ENCODE measurements at places on chromosomes 7 and 10. TPM values are rescaled to one million over a fixed set of nuclear protein-coding genes. Genes with fewer than 3 reads are reported as not detected.

- no peak overlapping the region for H3K4me3 ChIP-seq
- peaks cover 25% of the 10 kb centered on the region for H3K27me3 ChIP-seq
- peak; percentile 36 for DNase-seq
Measured at GRCh38 chr10:123926401-123927264, 35.0 kb upstream of the CPXM2 start.

DNA sequence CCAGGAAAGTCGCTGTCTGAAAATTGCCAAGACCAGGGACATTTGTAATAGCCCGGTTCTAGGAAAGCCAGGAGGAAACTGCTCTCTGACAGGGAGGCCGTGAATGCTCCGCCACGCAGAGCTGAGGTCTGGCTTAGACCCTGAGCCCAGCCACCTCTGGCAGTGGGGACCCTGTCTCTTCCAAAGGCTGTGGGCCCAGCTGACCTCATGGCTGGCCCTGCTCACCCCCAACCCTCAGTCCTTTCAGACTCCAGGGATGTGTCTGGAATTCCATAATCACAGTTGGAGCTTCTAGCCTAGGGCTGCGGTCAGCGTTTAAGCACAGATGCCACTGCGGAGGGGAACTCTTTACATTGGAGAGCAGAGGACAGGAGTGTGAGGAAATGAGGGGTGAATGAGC lies 6.6 kb upstream of the VIPR2 start:
- no peak overlapping the region for H3K4me3 ChIP-seq
- no peaks in the 10 kb centered on the region for H3K4me1 ChIP-seq
- DNase-seq = no peak
- H3K27ac ChIP-seq = no peak overlapping the region
- peaks cover 7% of the 10 kb centered on the region for H3K27me3 ChIP-seq

The TRIM50 gene
- not detected for total RNA-seq

The IPMK gene
- 5.6 TPM for total RNA-seq

DNA sequence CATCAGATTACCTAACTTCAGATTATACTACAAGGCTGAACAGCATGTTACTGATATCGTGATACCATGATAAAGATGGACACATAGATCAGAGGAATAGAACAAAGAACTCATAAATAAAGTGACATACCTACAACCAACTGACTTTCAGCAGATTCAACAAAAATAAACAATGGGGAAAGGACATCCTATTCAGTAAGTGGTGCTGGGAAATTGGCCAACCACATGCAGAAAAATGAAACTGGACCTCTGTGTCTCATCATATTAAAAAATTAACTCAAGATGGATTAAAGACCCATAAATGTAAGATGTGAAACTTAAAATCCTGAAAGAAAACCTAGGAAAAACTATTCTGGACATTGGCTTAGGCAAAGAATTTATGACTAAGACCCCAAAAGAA lies 158.6 kb downstream of the ZEB1 start:
- H3K4me1 ChIP-seq = peaks cover 13% of the 10 kb centered on the region
- no peak for DNase-seq
- no peak overlapping the region for H3K4me3 ChIP-seq
- H3K36me3 ChIP-seq = peaks cover 24% of the 10 kb centered on the region

GRCh38 chr10:16440396-16441133 lies 3.8 kb downstream of the PTER start:
- H3K36me3 ChIP-seq = peaks cover 54% of the 10 kb centered on the region
- peaks cover 45% of the 10 kb centered on the region for H3K4me1 ChIP-seq
- H3K27me3 ChIP-seq = no peaks in the 10 kb centered on the region
- peak overlapping the region; percentile 76 for H3K27ac ChIP-seq
- H3K4me3 ChIP-seq = peak overlapping the region; percentile 29

The FXYD4 gene
- total RNA-seq = not detected

- no peaks in the 10 kb centered on the region for H3K27me3 ChIP-seq
- peaks cover 2% of the 10 kb centered on the region for H3K4me1 ChIP-seq
- H3K27ac ChIP-seq = no peak overlapping the region
- peaks cover 6% of the 10 kb centered on the region for H3K36me3 ChIP-seq
- H3K4me3 ChIP-seq = no peak overlapping the region
Measured at GRCh38 chr7:77907281-77907680, 108.7 kb downstream of the PHTF2 start.

The EN2 gene
- total RNA-seq = not detected

GRCh38 chr10:122348935-122349361 lies 25.6 kb upstream of the PLEKHA1 start:
- H3K4me3 ChIP-seq = no peak overlapping the region
- no peak overlapping the region for H3K27ac ChIP-seq
- no peaks in the 10 kb centered on the region for H3K27me3 ChIP-seq
- peaks cover 4% of the 10 kb centered on the region for H3K4me1 ChIP-seq
- no peaks in the 10 kb centered on the region for H3K36me3 ChIP-seq

DNA sequence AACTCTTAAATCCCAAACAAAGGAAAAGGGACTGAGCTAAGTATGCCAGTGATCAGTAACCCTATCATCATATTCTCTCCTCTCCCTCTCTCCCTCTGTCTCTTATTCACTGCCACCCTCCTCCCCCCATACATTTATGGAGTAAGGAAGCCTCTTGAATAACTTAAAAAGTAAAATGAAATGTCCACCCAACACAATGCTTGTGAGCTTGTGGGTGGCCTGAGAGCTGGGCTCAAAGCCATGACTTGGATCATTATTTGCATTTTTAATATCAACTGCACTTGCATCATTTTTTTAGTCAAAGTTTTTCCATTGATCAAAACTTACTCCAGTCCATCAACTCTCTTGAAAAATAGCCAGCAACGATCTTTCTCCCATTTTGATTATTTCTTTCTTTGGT lies 46.8 kb downstream of the FAM107B start:
- no peak overlapping the region for H3K4me3 ChIP-seq
- H3K4me1 ChIP-seq = peaks cover 27% of the 10 kb centered on the region
- no peak for DNase-seq
- no peaks in the 10 kb centered on the region for H3K27me3 ChIP-seq
- no peak overlapping the region for H3K27ac ChIP-seq

DNA sequence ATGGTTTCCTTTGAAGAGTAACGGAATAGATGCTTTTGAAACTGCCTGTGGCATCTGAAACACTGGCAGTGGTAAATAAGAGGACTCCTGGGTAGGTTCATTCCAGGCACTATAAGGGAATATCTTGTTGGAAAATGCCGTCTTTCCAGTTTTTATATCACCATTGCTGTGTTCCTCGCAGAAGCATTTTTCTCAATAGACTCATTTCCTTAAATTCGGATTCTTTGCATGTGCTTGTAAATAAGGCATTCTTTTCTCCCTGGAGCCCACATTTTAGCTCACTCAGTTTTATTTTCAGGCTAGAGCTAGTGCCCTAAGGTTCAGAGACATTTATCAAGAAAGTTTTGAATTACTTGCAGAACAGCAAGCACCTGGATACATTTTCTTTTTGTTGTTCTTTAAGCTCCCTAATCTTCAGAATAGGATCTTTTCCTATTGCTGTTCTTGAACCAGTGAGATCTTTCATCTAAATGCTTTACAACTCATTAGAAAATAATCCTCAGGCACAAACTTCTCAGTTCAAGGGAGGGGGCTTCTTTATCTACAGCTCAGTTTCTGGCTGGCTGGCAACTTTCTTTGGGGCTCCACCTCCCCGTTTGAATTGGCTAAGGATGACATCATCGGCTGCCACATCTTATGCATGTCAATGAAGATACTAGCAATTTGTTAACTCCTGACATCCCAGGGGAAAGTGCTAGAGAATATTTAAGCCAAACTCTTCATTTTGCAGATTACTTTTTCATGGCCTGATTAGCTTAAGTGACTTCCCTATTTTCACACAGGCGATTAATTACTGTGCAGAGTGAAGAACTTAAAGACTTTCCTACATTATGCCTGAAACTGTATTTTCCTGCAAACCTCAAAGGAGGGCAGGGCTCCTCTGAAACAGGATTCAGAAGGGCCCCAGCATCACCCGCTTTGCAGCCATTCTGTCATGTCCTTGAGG lies 133.7 kb upstream of the RSU1 start:
- H3K4me3 ChIP-seq = no peak overlapping the region
- H3K36me3 ChIP-seq = peaks cover 3% of the 10 kb centered on the region
- no peaks in the 10 kb centered on the region for H3K27me3 ChIP-seq

- peak overlapping the region; percentile 80 for H3K27ac ChIP-seq
- H3K4me1 ChIP-seq = peaks cover 23% of the 10 kb centered on the region
- no peak overlapping the region for H3K4me3 ChIP-seq
Measured at GRCh38 chr7:44959433-44959951, 19.3 kb downstream of the MYO1G start.

The SLF2 gene
- 29.3 TPM for total RNA-seq

DNA sequence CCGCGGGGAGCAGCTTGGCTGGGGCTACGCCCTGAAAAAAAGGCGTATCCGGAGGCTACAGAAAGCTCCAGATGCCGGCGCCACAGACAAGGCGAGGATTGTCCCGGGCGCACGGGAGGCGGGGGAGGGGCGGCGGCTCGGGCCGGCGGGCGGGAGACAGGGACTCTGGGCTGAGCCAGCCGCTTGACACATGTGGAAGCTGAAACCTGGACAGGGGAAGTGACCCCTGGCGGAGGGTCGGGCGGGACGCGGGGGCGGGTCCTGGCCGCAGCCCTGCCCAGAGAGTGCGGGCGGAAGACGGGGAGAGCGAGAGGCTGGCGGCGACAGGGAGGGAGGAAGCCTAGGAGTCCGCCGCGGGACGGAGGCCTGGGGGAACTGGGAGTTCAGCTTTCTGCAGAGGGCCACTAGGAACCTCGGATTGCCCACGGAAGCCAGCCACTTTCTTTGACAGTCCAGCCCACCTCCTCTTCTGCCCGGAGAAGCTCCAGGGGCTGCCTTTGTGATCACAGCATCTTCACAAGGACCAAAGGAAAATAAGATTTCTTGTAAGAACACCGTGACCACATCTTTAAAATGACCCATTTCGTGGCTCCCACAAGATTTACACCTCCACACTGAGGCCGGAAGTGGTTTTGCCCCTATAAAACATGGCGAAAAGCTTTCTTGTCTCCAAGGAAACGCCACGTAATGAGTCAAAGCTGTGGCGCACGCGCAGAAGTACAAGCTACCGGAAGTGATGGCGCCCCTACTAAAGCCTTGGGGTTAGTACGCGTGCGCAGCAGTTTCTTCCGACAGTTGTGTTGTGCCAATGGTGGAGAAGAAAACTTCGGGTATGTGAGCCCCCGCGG lies at the start of the genes PLOD3 and ZNHIT1:
TSS of gene PLOD3 (minus strand) at position 194 of the 848 bp plus-strand sequence. CDS start 307 bp downstream, outside the sequence.
TSS of gene ZNHIT1 (plus strand) at position 778 of the 848 bp plus-strand sequence. CDS start at position 809, 31 bp downstream.
- peak within 1 kb of the TSS; percentile 73 for H3K27ac ChIP-seq
- peak within 1 kb of the TSS; percentile 89 for H3K4me3 ChIP-seq
- H3K4me1 ChIP-seq = peaks cover 35% of the 10 kb centered on the region
- H3K27me3 ChIP-seq = no peaks in the 10 kb centered on the region
- H3K36me3 ChIP-seq = peaks cover 4% of the 10 kb centered on the region

DNA sequence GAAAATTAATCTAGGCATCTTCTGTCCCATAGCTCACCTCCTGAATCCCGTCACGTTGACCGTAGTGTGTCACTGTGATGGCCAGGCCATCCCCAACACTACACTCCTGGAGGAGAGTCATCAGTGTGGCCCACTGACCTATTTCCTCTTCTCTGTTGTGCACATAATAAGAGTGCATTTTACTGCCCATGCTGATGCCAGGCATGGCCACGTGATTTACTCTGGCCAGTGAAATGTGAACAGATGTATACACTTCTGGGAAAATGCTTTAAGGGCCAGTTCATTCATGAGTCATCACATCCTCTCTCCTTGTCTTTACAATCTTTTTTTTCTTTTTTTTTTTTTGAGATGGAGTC lies 101.9 kb upstream of the PIP4K2A start:
- H3K4me1 ChIP-seq = peaks cover 11% of the 10 kb centered on the region
- no peak for DNase-seq
- H3K27ac ChIP-seq = no peak overlapping the region
- H3K4me3 ChIP-seq = no peak overlapping the region
- no peaks in the 10 kb centered on the region for H3K27me3 ChIP-seq

- H3K36me3 ChIP-seq = no peaks in the 10 kb centered on the region
- no peak for DNase-seq
- no peak overlapping the region for H3K4me3 ChIP-seq
- H3K27me3 ChIP-seq = peaks cover 67% of the 10 kb centered on the region
Measured at GRCh38 chr7:27213433-27214238, 13.7 kb upstream of the HOXA13 start.

The FBXL13 gene
- total RNA-seq = 0.74 TPM

The TACR2 gene
- total RNA-seq = not detected

The FKBP9 gene
- total RNA-seq = 0.64 TPM

DNA sequence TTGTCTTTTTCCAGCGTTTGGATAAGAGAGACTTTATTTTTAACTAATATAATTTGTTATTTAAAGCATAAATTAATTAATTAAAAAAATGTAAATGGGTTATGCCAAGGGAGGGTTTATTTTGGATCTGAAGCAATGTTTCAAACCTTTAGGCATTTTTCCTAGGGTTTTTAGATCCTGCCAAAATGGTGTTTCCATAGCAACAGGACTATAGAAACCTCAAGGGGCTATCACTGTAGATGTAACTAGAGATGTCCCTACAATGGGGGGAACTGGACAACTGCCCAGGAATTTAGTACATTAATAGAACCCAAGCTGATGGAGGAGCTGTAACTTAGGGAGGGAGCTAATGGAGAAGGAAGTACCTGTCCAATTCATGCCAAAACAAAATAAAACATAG lies 57.3 kb downstream of the SLC39A12 start:
- no peaks in the 10 kb centered on the region for H3K36me3 ChIP-seq
- no peak for DNase-seq
- H3K27me3 ChIP-seq = peaks cover 2% of the 10 kb centered on the region
- no peaks in the 10 kb centered on the region for H3K4me1 ChIP-seq
- H3K27ac ChIP-seq = no peak overlapping the region

The NCF1 gene
- total RNA-seq = 0.59 TPM

The HSPB1 gene
- 115 TPM for total RNA-seq

The DDX56 gene
- 74.0 TPM for total RNA-seq

DNA sequence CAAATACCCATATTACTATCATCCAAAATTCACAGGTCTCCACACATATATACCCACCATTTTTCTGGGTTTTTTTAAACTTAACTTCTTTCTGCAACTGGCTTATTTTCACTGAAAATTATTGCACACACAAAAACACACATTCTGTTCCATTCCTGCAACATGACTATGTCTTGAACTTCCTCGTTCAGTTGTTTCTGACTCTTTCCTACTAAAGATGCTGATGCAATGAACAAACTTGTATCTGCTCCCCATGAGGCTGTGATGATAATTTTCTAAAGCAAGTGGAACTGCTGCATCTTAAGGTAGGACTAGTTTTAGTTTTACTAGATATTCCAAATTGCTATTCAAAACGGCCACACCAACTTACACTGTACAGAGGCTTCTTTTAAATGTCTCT lies 77.7 kb downstream of the OSBPL3 start:
- H3K4me1 ChIP-seq = peaks cover 37% of the 10 kb centered on the region
- no peaks in the 10 kb centered on the region for H3K27me3 ChIP-seq
- no peak overlapping the region for H3K4me3 ChIP-seq
- H3K36me3 ChIP-seq = peaks cover 8% of the 10 kb centered on the region

The SPDYE5 gene
- total RNA-seq = not detected

The HPSE2 gene
- not detected for total RNA-seq

- no peak overlapping the region for H3K4me3 ChIP-seq
- H3K27me3 ChIP-seq = no peaks in the 10 kb centered on the region
- DNase-seq = no peak
- H3K36me3 ChIP-seq = no peaks in the 10 kb centered on the region
- no peaks in the 10 kb centered on the region for H3K4me1 ChIP-seq
Measured at GRCh38 chr10:78774999-78775711, 293.6 kb upstream of the ZMIZ1 start.

The RGR gene
- not detected for total RNA-seq
